ENCODE measurements at places on chromosomes 13 and 19.

DNA sequence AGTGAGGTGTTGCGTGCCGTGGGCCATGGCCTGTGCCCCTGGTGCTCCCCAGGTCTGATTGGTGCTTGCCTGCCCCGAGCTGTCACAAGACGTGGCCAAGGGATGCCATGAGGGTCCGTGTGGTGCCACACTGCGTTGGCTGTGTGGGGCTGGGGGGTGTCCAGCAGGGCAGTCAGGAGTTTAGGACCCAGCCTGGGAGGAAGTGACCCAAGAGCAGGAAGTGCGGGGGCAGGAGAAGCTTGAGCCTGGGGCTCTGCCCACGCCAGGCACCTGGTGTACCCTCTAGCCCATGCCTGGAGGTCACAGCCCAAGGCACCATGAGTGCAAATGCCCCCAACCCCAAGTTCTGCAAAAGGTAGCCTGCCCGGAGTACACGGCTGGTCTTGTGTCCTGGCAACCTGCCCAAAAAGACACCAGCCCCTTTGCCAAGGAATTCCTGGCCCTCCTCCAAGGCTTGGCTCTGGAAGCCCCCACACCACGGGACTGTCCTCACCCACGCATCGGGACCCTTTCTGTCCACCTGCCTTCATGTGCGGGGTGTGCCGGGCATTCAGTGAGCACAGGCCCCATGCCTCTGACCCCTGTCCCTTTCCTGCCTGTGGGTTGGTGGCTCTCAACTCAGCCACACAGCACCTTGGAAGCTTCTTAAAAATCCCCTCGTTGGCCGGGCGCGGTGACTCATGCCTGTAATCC is 24.9 kb downstream of the MPND start:
- DNase-seq, result no peak

GRCh38 chr19:16585808-16586476 is 13.7 kb upstream of the SLC35E1 start:
- no peak for DNase-seq

- no peak for DNase-seq
Measured at GRCh38 chr13:112744168-112745021, 54.6 kb downstream of the ATP11A start.

DNA sequence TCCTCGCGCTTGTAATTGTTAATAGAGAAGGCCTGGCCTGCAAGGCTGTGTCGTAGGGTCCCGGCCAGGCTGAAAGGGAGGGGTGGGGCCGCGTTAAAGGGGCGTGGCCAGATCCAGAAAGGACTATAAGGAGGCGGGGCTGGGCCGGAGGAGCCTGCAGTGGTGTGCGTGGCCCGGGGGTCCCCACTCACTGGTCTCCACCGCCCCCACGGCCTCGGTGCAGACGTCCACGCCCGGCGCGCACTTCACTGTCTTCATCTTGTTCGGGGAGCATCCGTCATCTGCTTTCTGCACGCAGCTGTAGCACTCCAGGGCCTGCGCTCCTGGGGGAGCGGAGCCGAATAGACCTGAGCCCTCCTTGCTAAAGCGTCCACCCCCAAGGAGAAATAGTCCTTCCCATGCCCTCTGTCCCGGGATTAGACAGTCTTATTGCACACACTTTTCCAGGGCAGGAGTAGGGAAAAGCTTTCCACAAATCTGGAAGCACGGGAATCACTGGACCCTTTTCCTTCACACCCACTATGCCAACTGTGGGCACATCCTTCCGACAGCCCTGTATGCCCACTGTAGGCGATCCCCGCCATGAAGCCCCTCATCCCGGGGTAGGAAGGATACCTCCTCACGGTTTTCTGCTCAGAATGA is 1.2 kb downstream of the LYPD3 start:
- DNase-seq, result no peak

DNA sequence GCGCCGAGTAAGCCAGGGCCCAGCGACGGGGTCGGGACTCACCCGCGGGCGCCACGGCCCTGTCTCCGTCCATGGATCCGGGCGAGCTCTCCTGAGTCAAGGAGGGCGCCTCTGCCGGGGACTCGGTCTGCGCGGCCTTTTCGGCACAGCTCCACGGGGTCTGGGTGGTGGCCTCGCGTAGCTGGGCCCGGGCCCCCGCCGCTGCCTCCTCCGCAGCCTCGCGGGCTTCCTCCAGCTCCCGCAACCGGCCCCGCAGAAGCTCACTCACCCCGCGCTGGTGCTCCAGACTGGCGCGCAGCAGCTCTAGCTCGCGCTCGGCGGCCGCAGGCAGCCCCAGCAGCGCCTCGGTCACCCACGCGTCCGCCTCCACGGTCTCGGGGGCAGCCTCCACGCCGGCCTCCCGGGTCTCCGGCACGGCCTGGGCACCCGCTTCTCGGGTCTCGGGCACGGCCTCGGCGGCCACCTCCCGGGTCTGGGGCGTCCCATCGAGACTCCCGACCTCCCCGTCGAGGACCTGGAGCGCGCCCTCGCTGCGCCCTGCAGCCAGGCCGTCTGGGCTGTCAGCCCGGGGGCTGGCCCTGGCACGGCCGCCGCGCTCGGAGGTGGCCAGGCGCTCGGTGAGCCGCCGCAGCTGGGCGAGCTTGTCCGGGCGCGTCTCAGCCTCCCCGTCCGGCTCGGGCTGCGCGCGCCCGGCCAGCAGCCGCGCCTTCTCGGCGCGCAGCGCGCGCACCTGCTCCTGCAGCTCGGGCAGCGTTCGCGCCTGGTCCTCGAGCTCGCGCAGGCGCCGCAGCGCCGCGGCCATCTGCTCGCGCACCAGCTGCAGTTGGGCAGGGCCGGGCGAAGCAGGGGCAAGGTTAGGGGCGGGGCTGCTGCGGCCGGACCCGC is 8.4 kb downstream of the KANK3 start:
- no peak for DNase-seq

GRCh38 chr19:49553451-49554271 is 25.9 kb downstream of the RCN3 start:
- no peak for DNase-seq

DNA sequence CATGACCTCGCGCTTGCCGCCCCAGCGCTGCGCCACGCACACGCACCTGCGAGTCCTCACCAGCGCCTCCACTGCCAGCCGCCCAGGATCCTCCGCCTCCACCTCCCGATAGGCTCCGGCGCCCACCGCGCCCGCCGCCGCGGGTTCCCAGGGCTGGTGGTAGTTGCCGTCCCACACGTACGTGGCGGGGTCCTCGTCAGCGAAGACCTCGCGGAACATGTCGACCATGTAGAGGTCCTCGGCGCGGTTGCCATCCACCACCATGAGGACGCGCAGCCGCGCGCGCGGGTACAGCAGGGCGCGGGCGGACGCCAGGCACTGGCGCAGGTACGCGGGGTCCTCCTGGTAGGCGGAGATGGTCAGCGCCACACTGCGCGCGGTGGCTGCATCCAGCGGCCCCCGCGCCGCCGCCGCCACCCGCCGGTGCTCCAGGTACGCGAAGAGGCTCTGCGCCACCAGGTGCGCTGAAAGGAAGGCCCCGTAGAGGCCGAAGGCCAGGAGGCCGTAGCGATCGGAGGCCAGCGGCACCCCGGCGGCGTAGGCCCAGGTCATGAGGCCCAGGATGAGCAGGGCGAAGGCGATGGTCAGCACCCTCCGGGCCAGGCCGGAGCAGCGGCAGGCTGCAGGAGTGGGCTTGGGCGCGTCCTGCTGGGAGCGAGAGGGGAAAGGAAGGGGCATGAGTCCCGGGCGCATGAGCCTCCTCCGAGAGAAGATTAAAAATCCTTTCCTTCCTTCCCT is 4.4 kb downstream of the HAS1 start:
- DNase-seq, result no peak

- DNase-seq, result no peak
Measured at GRCh38 chr13:73339086-73339485, 280.3 kb downstream of the KLF5 start.

DNA sequence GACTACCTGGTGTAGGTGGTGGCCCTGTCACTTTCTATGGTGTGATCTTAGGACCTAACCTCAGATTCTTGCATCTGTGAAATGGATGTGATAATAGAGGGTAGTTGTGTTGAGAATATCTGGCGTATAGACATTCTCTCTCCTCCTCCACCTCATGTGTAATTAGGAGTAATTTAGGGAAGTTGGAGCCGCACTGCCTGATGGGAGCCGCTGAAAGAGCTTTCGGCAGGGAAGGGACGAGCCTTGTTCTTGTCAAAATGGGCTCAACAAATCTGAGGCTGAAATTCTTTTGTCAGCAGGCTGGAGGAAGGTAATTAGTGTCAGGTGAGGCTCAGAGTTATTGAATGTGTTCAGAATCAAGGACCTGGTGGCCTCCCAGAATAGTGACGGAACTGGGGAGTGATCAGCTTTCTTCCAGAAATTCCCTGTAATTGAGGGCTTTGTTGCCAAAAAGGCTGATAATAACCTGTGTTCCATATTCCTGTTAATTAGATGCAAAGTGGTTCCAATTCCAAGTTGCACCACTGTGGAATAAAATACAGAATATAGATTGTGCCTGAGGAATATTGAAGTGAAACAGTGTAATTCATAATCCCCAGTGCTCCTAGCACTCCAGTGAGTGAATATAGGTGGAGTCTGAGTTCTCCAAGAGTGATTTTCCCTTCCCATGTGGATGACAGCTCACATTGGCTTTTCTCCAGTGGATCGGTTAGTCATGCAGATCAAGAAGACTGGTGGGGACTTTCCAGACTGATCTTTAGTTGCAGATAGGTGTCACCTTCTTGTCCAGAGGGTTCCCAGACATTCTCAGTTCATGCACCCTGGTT is 47.5 kb downstream of the SPATA13 start:
- peak; percentile 70 for DNase-seq

GRCh38 chr13:91278888-91279287 is 68.6 kb upstream of the MIR17HG start:
- no peak for DNase-seq

DNA sequence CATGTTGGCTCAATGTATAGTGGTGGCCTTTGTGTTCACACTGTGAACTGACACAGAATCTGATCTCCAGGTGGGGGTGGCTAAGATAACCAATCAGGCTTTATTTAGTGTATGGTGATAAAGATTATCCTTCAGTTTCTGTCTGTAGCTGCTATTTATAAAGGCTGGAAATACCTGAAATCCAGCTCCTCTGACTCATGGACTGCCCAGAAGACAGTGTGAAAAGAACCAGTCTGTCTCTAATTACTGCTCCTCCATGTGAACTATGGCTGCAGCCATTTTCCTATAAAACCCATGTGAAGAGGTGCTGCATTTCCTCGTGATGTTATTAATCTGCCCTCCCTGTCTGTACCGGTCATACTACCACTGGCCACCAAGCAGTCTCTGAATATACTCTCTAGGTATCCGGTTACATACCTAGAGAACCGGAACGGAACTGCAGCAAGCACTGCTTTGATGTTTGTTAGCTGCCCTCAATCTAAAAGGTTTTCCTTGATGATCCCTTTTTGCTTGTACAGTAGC is 238.0 kb downstream of the LHFPL6 start:
- peak; percentile 29 for DNase-seq

GRCh38 chr19:46783670-46784069 is 4.7 kb downstream of the SLC1A5 start:
- DNase-seq, result no peak

GRCh38 chr19:16564842-16565241 is 7.4 kb downstream of the SLC35E1 start:
- DNase-seq, result no peak

DNA sequence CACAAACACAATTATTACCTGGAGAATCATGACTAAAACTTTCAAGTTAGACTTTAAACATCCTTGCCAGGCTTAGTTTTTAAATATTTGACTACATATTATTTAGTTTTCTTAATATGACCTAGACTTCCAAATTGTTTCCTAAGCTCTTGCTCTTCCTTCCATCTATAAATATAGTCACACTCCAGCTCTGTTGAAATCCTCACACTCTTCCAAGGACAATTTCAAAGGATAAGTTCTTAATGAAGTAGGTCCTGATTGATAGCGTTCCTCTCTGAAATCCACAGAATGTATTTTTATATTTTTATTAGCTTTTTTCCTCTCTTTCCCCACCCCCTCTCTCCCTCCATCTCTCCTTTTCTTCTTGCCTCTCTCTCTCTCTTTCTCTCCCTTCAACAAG is 1074.1 kb upstream of the PCDH20 start:
- no peak for DNase-seq

GRCh38 chr19:460877-461720 is at the start of gene SHC2:
Gene SHC2, minus strand, starts transcription at chr19:461033. Its CDS starts 37 bp downstream, at chr19:460996.
- DNase-seq, result no peak

- DNase-seq, result peak; percentile 79
Measured at GRCh38 chr19:2532252-2533071, 56.5 kb downstream of the GADD45B start.

DNA sequence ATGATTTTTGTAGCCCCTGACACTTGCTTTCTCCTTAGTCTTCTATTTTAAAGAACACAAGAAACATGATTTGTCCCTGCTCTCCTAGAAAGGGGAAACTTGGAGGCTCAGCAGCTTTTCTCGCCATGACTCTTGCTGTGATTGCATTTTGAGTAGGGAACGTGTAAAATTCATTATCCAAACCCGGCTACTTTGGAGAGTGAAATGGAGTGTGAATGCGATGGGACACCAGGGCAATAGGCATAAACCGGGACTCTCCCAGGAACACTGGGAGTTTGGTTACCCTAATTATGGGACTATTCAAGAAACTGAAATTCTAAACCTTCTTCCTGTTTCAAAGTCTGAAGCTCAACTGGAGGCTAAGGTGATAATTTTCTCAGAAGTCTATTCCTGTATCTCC is 181.7 kb upstream of the RFC3 start:
- no peak for DNase-seq

- DNase-seq, result no peak
Measured at GRCh38 chr19:10692673-10693264, 8.5 kb upstream of the QTRT1 start.

- no peak for DNase-seq
Measured at GRCh38 chr13:106603546-106603945, 35.6 kb upstream of the ARGLU1 start.

Measured in fibroblast of skin of left quadriceps (primary cell).